Left renal pelvis (tissue), 4 donors: ENCODE measurements at places on chromosomes 5 and 9. TPM values are rescaled to one million over a fixed set of nuclear protein-coding genes. Genes with fewer than 3 reads are reported as not detected.

IFT74 gene
- polyA plus RNA-seq, result 50.1 TPM

ADRB2 gene
- polyA plus RNA-seq, result 0.81 TPM

DMRT3 gene
- polyA plus RNA-seq, result 2.1 TPM

SLC34A3 gene
- polyA plus RNA-seq, result 2.9 TPM

- DNase-seq, result no peak
These were observed 20.1 kb downstream of the STK10 start for GRCh38 chr5:172167895-172168294.
